ENCODE measurements at places on chromosomes 4 and X.

- DNase-seq = no peak
Observed at GRCh38 chrX:34559325-34559724, 97.8 kb downstream of the TMEM47 start.

- DNase-seq = no peak
Observed at GRCh38 chr4:81611221-81611620, 139.5 kb upstream of the RASGEF1B start.

GRCh38 chr4:95898226-95898625, 58.3 kb downstream of the PDHA2 start:
- no peak for DNase-seq

- DNase-seq = no peak
Observed at GRCh38 chr4:138959097-138959815, 56.3 kb upstream of the NOCT start.

DNA sequence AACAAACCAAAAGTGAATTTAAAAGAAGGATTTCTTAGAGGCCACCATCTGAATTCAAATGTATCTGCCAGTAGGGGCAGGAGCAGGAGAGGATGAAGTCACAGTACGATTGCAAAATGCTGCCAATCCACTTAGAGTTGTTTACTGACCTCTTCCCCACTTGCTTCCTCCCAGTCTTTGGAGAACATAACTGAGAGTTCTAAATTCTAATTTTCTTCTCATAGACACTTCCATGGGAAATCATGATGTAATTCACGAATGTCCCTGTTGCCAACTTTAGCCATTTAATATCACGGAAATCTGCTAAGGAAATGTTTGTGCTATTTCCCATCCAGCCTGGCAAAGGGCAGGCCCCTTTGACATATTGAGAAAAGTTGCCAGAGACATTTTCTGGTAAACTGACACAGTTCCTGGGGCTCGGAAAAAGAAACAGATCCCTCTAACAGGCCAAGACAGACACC, 33.6 kb upstream of the NOCT start:
- no peak for DNase-seq
